GM23338 (cell line): ENCODE measurements at places on chromosomes 12 and 14.
A peak's percentile ranks its signal among the peaks of the same experiment; 100 is the strongest.

DNA sequence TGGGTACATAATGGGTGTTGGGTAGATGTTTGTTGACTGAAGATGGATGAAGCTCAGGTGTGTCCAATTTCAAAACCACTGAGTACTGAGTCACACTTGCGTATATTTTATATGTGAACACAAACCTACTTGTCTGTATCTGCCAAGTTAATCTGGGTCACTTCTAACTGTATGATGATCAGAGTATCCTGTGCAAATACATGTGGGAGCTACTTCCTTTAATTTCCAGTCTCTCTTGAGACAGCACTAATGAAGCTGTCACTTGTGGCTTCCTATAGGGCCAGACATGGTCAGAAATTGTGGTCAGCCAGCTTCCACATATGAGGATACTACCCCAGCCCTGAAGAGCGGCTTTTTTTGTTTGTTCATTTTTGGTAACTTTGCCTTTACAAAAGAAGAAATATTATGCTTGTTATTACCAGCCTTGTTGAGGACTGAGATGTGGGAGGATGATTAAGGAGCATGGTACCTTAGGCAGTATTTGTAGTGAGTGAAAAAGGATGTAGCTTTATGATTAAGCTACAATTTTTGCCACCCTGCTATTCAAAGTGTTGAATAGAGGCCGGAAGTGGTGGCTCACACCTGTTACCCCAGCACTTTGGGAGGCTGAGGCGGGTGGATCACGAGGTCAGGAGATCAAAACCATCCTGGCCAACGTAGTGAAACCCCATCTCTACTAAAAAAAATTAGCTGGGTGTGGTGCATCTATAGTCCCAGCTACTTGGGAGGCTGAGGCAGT lies 32.4 kb downstream of the PLXNC1 start:
- DNase-seq: no peak

GRCh38 chr14:96096639-96097610 lies 57.8 kb downstream of the C14orf132 start:
- no peak for DNase-seq

DNA sequence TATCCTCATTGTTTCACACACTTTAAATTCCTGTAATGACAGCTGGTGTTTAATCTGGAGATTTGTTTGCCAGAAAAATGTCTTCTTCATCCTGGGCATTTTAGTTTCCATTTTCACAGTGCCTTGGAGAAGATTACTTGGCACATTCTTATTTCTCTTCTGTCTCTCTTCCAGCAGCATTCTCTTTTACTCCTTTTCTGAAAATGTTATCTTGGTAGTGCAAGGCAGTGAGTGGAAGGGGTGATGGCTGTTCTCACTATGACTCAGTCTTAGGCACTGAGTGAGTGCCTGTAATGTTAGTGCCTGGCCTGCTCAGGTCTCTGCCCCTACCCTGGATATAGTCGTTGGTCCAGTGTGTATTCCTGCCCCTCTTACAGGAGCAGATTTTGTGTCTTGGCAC lies 13.1 kb downstream of the CLECL1 start:
- no peak for DNase-seq

DNA sequence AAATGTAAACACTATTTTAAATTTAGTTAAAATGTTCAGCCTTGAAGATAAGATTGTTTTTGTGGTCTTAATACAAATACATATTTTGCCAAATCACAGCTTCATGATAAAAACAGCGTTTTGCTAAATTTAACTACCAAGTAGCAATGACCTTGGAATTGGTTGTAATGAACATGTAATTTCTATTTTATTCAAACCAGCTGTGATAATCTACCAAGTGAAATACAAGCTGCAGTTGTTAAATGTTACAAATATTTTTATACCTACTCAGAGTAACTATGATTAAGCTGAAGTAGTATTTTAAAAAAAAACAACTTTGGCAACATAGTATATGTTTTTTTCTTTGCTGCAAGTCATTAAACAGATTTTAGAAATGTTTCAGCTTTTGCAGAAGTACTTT lies 96.2 kb downstream of the CPSF2 start:
- DNase-seq: no peak

- DNase-seq: peak; percentile 74
These were observed 17.9 kb upstream of the PTGR2 start for GRCh38 chr14:73833530-73834260.

- DNase-seq: no peak
These were observed 43.9 kb downstream of the HMGA2 start for GRCh38 chr12:65868133-65868705.

DNA sequence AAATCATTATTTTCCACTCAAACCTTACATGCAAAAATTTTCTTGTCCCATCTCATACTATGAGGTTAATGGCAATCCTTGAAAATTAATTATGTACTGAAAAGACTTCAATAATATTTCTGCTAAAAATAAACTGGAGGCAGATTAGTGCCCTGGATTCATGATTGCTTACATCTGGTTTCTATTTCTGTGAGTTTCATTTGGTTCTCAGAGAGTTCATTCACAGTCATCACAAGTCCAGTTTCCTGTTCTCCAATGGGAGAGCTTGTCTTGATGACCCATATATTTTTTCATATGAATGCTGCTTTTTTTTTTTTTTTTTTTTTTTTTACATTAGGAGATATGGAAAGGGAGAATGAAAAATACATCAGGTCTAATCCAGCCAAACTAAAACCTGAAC lies 6.6 kb upstream of the PTHLH start:
- no peak for DNase-seq

GRCh38 chr12:124594851-124595250 lies 27.4 kb upstream of the NCOR2 start:
- no peak for DNase-seq

GRCh38 chr14:100540141-100540925 lies 46.9 kb downstream of the BEGAIN start:
- peak; percentile 80 for DNase-seq

DNA sequence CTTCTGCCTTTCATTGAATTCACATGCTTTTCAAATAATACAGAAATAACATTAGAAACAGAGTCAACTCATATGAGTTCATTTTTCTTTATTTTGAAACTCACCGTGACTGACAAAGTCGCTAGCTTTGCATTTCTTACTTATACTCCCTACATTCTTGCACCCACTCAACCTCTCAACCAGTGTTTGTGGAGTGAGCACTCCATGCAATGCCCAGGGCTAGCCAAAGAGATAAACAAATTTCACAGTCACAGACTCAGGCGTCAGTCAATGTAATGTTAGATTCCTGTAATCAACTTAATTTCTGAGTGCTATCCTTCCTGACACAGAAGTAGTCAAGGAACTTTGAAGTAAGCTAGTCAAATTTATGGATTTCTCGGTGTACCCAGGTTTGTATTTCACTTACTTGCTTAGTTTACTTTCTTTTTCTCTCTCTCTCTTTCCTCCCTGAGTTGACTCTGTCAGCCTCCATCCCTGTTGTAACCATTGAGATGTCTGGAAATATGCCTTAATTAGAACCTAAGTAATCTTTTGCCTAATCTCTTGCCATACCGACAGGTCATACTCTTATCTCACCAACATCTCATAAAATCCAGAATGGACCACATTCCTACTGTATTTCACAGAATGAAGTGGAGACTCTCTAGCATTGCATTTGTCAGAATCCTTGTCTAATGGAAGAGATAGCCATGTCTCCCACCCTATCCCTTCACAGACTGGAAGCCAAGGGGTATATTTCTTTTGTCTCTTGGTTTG lies 413.0 kb downstream of the AEBP2 start:
- no peak for DNase-seq

- no peak for DNase-seq
These were observed 3.9 kb upstream of the CMKLR1 start for GRCh38 chr12:108342985-108343384.

GRCh38 chr12:100987552-100988521 lies 193.3 kb downstream of the ANO4 start:
- peak; percentile 80 for DNase-seq

DNA sequence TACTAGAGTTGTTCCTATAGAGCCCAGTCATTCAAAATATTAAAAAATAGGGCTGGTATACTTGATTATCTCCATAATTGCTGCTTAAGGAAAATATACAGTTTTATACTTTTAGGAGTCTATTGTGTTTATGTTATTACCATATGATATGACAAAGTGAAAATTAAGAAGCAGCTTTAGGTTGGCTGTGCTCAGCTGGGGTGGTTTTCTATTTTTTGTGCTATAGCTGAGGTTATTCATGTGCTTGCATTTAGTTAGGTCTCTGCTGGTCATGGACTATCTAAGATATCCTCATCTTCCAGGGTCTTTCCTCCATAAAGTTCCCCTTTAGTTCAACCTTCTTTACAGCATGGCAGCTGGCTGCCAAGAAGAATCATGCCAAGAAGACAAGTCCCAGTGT lies 13.6 kb upstream of the LMO3 start:
- no peak for DNase-seq
